ENCODE measurements at places on chromosomes 3 and 15. TPM values are rescaled to one million over a fixed set of nuclear protein-coding genes. Genes with fewer than 3 reads are reported as not detected.

DNA sequence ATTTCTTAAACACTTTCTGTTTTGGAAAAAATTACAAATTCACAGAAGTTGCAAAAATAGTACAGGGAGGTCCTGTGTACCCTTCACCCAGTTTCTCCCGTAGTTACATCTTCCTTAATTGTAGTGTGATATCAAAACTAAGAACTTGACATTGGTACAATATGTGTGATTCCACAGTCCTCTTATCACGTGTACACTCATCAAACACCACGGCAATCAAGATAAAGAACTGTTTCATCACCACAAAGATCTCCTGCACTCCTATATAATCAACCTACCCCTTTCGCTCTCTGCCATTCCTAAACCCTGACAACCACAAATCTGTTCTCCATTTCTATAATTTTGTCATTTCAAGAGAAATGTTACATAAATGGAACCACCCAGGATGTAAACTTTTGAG is 31.4 kb downstream of the POMGNT2 start:
- no peak for DNase-seq

GRCh38 chr15:39345176-39345575 is 235.7 kb upstream of the THBS1 start:
- no peak for DNase-seq

- DNase-seq, result peak; percentile 77
Measured at GRCh38 chr15:62591842-62592838, 427.1 kb upstream of the C2CD4B start.

- peak; percentile 93 for DNase-seq
Measured at GRCh38 chr15:30922480-30923311, 19.0 kb downstream of the FAN1 start.

Gene GOLGA8M
- total RNA-seq, result 0.74 TPM
